ENCODE measurements at places on chromosomes 7 and 10.

DNA sequence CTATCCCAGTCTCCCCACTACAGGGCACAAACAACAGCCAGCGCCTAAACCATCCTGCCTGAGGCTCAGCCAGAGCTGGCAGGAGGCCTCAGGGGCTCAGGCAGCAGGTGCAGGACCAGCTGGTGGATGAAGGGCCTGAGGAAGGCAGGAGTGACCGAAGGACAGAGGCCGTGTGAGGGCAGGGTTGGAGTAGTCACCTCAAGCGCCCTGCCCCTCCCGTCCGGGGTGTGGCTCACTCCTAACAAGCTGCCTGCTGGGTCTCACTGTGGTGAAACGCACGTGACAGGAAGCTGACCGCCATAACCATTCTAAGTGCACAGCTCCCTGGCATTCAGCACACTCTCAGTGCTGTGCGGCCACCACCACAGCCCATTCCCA is 281.1 kb downstream of the ELFN1 start:
- peak; percentile 74 for DNase-seq

GRCh38 chr10:77160679-77161078 is 476.9 kb downstream of the KCNMA1 start:
- no peak for DNase-seq

DNA sequence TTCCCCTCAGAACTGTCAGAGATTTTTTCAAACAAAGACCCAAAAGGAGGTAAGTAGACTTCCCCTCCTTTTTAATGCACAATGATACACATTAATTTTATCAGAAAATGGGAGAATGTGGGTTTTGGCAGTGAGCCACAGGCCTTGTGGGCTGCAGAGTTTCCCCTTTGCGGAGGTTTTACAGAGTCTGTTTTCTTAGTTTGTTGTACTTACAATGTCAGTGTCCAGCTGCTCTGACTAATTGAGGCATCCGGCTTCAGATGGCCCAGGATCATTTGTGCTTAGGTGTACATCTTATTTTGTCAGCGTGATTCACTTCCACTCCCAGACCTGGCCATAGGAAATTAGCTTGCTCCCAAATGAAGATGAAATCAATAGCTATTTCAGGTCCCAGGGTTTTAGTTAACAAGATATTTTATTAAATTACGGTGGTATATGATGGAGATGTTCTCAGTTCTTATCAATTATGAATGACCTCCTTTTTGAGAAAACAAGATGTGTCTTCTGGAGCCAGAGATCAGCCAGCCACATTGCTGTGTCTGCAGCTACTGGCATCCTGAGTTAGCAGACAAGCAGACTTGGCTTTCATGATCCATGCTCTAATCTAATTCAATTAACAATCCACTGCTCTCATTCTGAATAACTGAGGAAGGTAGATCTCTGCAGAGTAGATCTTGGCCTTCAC is 1086.6 kb upstream of the SORCS1 start:
- DNase-seq, result peak; percentile 11

DNA sequence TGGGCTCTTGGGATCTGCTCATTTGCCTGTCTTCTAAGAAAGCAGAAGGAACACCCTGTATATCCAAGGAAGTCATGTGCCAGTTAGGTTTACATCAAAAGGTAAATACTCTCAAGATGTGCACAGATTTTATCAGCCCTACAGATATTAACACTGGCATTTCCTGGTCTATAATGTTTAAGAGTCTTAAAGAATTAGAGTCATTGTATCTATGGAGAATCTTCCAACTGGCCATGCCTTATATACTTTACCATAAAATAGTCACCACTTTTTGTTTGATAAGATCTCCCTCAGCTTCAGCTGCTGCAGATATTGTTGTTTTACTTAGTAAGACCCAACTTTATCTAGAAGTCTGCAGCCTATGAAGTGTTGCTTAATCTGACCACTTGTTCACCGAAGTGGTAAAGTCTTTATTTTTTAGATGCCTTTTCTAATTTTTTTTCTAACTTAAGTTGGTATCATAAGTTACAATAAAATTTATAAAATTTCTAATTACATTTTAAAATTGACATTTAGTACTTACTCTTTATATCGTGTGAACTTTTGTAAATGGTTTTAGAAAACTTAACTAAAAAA is 58.5 kb downstream of the CPED1 start:
- DNase-seq, result no peak

GRCh38 chr10:72692744-72692993 is 726 bp downstream of the MCU start:
- DNase-seq, result no peak

GRCh38 chr10:26520575-26520974 is 82.4 kb downstream of the APBB1IP start:
- no peak for DNase-seq

- no peak for DNase-seq
These were observed 534 bp downstream of the FZD9 start for GRCh38 chr7:73433924-73434700.

DNA sequence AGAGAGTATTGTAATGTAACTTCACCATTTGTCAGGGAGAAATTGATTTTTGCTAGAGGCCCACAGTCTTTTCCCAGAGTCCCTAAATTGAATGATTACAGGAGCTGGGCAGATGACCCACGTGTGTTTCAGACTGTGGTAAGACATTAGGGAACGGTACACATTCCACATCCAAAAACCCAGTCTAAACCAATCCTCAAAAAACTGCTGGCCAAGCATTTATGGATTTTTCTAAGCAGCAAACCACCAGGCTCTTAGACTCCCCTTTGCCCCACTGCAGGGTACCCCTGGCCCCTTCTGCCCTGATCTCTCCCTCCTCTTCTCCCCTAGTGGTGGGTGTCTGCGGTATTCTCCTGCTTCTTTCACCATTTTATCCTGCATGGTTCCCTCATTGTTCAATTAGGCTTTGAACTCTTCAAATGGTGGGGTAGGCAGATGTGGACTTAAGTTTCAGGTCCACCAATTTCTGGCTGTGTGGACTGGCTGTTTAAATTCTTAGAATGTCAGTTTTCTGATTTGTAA is 135.5 kb upstream of the SORCS3 start:
- DNase-seq, result no peak

GRCh38 chr10:52514481-52514880 is 200.4 kb downstream of the DKK1 start:
- no peak for DNase-seq

DNA sequence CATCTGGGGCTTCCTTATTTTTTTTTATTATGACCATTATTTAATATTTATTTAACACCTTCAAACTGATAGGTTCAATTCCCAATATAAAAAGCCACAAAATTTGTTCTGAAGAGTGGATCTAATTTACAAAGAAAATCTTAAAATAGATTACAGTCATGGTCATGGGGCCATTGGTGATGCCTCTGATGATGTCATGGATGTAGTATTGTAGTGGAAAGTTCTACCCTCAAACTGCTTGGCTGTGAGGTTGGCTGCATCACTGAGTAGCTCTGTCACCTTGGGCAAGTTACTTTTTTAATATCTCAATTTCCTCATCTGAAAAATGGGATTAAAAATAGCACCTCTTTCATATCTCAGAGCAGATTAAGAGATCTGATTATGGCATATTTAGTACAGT is 128.5 kb downstream of the DKK1 start:
- DNase-seq, result no peak

- DNase-seq, result no peak
These were observed 78.8 kb upstream of the FAM180A start for GRCh38 chr7:135827391-135827790.

GRCh38 chr7:1758028-1758858 is 88.2 kb downstream of the ELFN1 start:
- peak; percentile 80 for DNase-seq

- DNase-seq, result no peak
These were observed 290.3 kb downstream of the TNS3 start for GRCh38 chr7:47291461-47292081.

DNA sequence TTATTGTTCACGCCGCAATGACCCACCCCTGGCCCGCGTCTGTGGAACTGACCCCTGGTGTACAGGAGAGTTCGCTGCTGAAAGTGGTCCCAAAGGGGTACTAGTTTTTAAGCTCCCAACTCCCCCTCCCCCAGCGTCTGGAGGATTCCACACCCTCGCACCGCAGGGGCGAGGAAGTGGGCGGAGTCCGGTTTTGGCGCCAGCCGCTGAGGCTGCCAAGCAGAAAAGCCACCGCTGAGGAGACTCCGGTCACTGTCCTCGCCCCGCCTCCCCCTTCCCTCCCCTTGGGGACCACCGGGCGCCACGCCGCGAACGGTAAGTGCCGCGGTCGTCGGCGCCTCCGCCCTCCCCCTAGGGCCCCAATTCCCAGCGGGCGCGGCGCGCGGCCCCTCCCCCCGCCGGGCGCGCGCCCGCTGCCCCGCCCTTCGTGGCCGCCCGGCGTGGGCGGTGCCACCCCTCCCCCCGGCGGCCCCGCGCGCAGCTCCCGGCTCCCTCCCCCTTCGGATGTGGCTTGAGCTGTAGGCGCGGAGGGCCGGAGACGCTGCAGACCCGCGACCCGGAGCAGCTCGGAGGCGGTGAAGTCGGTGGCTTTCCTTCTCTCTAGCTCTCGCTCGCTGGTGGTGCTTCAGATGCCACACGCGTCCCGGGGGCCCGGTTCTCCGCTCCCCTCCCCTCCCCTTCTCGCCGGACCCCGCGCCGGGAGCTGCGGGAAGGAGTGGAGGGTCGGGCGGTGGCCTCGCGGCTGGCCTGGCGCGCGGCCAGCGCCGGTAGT is at the start of gene CBX3:
TSS of gene CBX3 (plus strand) at position 499 of the 772 bp plus-strand sequence. CDS start 1,254 bp downstream, outside the sequence.
- peak; percentile 98 for DNase-seq

GRCh38 chr7:155228894-155229293 is 68.8 kb upstream of the INSIG1 start:
- no peak for DNase-seq

GRCh38 chr10:112969542-112969941 is 19.5 kb downstream of the TCF7L2 start:
- no peak for DNase-seq

GRCh38 chr10:55141892-55142291 is 340.9 kb upstream of the PCDH15 start:
- DNase-seq, result no peak

- DNase-seq, result no peak
These were observed 24.8 kb downstream of the JCAD start for GRCh38 chr10:30034433-30035137.

DNA sequence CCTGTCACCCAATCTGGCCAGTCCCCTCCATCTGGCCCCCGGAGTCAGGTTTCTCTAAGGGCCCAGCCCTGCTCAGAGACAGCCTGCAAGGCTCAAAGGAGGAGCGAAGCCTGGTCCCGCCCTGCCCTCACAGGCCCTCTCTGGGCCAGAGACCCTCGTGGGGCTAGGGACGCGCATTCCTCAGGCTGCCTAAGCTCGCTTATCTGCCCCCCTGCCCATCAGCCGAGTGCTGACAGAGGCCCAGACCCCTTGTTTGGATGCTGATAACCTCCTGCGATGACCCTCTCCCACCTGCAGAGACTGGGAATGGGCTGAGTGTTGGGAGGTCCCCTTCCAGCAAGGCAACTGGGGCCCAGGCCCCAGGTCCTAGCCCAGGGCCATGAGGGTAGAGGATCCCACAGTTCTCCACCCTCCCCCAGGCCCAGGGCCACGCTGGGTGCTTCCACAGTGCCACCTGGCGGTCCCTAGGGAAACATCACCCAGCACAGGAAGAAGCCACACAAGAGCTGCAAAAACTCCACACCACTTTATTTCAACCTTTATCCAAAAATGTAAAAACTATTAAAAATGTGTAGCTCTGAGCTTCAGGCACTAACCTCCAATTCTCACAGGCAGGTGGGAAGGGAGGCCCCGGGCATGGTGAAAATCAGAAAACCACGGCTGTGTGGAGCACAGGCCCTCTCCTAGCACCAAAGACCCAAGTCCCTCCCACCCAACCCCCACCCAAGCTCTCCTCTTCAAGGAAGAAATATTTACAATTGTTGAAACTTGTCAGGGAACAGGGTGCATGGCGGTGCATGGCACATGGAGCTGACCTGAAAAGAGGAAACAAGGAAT is 2.2 kb downstream of the NPM3 start:
- DNase-seq, result peak; percentile 94

- no peak for DNase-seq
These were observed 168.8 kb upstream of the KLF14 start for GRCh38 chr7:130902755-130903357.

DNA sequence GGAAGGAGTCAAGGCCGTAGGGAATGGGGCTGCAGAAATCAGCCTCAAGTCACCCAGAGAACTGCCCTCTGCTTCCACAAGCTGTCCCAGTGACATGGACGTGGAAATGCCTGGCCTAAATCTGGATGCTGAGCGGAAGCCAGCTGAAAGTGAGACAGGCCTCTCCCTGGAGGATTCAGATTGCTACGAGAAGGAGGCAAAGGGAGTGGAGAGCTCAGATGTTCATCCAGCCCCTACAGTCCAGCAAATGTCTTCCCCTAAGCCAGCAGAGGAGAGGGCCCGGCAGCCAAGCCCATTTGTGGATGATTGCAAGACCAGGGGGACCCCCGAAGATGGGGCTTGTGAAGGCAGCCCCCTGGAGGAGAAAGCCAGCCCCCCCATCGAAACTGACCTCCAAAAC is 50.2 kb upstream of the PDCD4 start:
- no peak for DNase-seq

- DNase-seq, result no peak
These were observed 325.5 kb downstream of the SFMBT2 start for GRCh38 chr10:7085147-7085912.

DNA sequence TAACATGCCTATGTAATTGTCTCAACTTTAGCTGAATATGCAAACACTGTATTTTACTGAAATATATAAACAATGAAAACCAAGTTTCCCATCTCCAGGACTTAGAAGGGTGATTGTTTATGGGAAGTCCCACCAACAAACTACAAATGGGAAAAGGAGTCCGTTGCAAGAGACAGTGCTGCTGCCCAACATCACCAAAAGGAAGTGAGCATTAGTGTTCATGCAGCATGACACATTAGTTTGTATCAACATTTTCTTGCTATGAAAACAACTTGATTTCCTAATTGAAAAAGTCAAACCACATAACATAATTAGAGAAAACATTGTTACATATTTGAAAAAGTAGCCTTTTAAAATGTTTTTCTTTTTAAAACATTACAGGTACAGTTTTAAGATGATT is 138.5 kb downstream of the ZNF438 start:
- DNase-seq, result no peak

DNA sequence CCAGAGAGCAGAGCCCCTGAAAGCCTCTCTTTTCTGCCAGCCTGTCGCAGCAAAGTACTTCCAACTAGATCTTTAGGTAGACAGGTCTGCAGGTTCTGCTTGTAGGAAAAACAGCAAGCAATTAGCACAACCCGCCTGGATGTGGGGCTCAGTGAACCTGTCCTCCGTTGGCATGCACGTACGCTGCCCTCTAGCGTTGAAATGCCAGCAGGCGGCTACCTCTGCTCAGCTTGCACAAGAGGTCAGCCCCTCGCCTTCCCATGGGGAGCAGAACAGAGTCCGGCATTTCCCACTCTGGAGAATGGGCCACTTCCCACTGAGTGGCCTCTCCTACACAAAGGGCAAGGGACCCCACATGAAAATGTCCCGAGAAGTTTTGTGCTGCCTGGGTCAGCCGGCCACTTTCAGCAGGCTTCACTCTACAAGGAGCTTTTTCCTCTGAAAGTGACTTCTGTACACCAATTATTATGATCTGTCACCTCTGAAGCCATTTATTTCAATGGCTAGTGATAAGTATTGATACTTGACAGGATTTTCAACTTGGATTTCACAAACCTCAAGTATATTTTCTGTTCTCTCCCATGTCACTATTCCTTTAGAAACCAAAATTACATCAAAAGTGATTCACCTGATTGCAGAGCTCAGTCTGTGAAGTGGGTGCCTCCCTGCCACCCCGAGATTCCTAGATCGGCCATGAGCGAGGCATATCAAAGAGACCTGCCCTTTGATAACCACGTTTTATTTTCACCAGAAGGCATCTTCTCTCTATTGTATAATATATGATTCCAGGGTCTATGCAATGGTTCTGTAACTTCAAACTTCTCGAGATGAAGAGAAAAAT is 56.7 kb downstream of the JCAD start:
- DNase-seq, result peak; percentile 73

GRCh38 chr10:61834519-61834918 is 67.0 kb upstream of the ARID5B start:
- no peak for DNase-seq

Data from SK-N-SH (cell line).